Upper lobe of left lung (tissue), 6 donors: ENCODE measurements at places on chromosomes 2 and 18. TPM values are rescaled to one million over a fixed set of nuclear protein-coding genes. Genes with fewer than 3 reads are reported as not detected.

DNA sequence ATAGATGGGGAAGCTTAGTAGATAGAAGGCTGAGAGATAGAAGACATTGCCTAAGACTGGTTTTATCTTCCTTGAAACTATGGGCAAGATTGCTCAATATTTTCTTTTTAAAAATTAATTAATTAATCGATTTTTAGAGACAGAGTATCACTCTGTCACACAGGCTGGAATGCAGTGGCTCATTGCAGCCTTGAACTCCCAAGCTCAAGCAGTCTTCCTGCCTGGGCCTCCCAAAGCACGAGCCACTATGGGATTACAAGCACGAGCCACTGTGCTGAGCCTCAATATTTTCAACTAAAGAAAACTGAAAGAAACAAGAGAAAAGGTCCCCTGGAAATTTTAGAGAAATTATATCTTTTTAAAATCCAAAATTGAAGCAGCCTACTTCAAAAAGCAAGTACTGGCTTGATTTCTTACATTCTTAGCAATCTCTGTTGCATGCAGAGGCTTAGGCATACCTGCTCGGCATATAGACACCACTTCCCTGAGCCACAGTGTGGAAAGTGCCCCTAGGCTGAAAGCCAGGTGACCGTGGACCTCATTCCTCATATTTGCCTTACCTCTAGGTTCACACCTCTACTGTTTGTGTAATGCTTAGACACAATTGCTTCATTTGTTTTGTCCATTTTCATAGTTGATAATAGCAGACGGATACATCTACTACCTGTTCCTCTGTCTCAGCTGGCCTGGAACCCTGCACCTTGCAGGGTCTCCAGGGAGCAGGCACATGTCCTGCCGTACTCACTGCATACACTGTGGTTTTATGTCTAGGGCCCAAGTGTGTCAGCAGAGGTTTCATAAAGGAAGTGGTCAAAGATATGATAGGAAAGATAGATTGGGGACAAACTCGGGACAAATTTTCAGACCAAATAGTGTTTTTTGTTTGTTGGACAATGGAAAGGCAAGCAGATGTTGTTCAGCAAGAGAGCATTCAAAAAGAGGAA is 166.5 kb upstream of the ALPP start:
- H3K36me3 ChIP-seq, result no peaks in the 10 kb centered on the region
- H3K27me3 ChIP-seq, result no peaks in the 10 kb centered on the region
- H3K4me3 ChIP-seq, result no peak overlapping the region
- no peak overlapping the region for H3K27ac ChIP-seq

GRCh38 chr18:51399491-51400122 is 202.1 kb upstream of the MEX3C start:
- no peak overlapping the region for H3K4me3 ChIP-seq
- H3K36me3 ChIP-seq, result no peaks in the 10 kb centered on the region
- no peaks in the 10 kb centered on the region for H3K4me1 ChIP-seq
- no peak overlapping the region for H3K27ac ChIP-seq
- DNase-seq, result no peak

Gene FBXO48
- total RNA-seq, result 1.2 TPM

DNA sequence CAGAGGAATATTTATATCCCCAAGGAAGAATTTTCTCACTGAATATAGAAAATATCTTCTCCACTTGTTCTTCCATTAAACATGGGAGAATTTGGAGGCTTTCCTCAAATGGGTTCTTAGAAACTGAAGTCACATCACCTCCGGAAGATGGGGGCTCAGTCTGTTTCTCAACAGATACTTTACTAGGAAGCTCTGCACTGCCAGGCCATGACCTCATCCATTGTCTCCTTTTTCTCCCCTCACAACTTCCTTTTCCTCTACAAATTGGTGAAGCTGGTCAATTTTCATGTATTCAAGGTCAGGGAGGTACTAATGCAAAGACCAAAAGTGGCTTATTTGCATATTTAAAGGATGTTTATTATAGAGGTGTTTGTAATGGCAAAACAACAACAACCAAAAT is 173.1 kb downstream of the RNF152 start:
- no peak overlapping the region for H3K4me3 ChIP-seq
- H3K36me3 ChIP-seq, result no peaks in the 10 kb centered on the region
- DNase-seq, result no peak
- H3K4me1 ChIP-seq, result no peaks in the 10 kb centered on the region
- H3K27me3 ChIP-seq, result no peaks in the 10 kb centered on the region

DNA sequence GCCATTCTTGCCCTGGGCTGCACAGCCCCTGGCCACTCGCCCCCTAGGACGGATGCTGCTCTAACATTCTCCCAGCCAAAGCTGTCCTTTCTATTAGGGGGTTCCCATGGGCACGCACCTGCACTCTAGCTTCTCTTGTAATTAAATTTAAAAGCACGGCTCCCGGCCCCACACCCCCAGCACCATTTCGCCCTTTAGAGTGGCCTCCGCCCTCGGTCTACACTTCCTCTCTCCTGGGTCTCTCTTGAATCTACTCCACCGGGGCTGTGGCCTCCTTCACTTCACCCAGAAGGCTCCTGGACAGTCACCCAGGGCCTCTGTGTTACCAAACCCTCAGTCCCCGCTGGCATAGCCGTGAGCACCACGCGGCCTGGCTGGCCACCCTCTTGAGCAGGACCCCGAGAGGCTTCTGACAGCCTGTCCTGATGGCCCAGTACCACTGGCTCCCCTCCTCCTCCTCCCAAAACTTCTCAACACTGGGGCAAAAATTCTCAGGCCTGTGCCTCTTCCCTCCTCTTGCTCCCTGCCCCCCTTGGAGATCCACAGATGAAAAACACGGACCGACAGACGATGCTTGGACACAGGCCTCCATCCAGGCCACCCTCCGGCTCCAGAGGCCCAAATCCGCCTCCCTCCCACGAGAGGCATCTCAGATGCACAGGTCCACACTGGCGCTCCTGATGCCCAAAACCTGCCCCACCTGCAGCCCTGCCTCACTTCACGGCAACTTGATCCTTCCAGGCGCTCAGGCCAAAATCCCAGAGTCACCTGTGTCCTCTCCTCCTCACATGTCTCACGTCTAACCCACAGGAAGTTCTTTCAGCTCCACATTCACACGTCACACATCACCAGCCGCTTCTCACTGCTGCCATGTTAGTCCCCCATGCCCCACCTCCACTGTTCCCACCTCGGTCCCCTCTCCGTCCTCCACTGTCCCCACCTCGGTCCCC is 6.9 kb upstream of the RAB17 start:
- no peak overlapping the region for H3K27ac ChIP-seq
- H3K4me3 ChIP-seq, result no peak overlapping the region
- H3K4me1 ChIP-seq, result peaks cover 9% of the 10 kb centered on the region
- no peaks in the 10 kb centered on the region for H3K36me3 ChIP-seq
- DNase-seq, result no peak
- H3K27me3 ChIP-seq, result no peaks in the 10 kb centered on the region

Gene C2orf42
- 7.8 TPM for total RNA-seq

- no peaks in the 10 kb centered on the region for H3K4me1 ChIP-seq
- H3K4me3 ChIP-seq, result no peak overlapping the region
- H3K36me3 ChIP-seq, result peaks cover 9% of the 10 kb centered on the region
- no peak overlapping the region for H3K27ac ChIP-seq
These were observed 26.5 kb downstream of the NFATC1 start for GRCh38 chr18:79422022-79422782.
